ENCODE measurements at places on chromosomes 2 and 18.
A peak's percentile ranks its signal among the peaks of the same experiment; 100 is the strongest.

DNA sequence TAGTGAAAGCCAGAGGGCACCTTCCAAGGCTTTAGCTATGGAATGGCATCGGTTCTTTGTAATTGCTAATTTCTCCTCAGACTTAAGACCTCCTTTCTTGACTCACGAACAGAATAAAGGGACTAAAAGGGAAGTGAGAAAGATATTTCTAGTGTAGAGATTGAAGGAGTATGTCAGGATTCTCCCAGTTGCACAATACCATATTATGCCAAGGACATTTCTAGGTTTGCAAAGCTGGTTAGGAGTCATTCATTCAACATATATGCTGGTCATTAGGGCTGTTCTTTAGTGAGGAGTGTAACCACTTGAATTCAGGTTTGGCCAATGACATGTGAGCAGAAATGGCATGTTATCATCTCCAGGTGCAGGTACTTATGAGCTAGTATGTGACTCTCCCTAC, 7.4 kb downstream of the REEP1 start:
- no peak for DNase-seq

- DNase-seq, result no peak
Observed at GRCh38 chr2:118857677-118858484, 10.4 kb upstream of the EN1 start.

- DNase-seq, result no peak
Observed at GRCh38 chr2:109066917-109067597, 61.9 kb upstream of the SH3RF3 start.

GRCh38 chr18:76619261-76619620, 124.2 kb upstream of the ZNF516 start:
- DNase-seq, result no peak

DNA sequence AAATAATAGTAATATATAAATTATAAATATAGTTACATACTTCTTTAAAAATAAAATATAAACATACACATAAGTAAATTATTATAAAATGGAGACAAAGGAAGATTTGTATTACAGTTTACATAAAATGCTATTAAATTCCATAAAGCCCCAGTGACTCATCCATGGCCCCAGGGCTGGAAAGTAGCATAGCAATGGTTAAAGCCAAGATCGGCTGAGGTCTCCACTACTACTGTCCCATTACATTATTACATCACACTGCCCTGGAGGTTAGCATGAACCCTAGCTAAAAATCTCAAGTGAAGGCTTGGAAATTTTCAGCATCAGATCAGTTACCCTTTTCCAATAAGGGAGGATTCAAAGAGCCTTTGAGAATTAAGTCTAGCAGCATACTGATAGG, 936.2 kb downstream of the DSC3 start:
- DNase-seq, result no peak

DNA sequence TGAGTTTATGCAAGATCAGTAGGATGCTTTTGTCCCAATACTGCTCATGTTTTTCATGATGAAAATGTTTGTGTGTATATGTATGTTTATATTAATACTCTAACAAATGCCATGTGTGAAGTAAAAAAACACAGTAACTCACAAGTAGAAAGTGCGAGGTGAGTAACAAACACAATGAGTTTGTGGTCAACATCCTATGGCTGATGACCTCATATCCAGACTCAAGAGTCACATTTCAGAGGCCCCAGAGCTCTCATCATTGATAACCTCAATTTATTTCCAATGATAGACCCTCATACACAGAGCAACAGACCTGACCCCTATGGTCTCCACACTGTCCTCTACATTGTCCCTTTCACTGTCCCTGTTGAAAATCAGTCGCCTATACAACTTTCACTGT, 34.5 kb downstream of the ZNF519 start:
- DNase-seq, result no peak

DNA sequence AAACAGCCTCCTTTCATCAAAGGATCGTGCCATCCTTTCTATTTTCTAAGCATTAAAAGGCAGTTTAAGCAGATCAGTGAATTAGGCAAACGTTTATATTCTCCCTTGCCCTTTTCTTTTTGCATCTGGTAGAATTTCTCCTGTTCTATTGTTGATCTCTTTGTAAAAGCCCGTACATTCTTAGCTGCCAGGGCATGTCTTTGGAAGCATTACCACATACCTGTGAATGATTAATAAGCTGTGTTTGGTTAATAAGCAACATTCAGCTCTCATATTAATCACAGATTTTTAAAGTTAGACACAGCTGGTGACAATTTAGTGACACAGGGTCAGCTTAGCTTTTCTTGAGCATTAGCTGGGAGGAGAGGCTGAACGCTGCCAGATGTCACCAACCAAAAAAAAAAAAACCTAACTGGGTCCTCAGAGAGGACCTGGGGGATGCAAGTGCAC, 33.8 kb upstream of the CYP1B1 start:
- no peak for DNase-seq

- DNase-seq, result peak; percentile 66
Observed at GRCh38 chr2:213253162-213253561, 31.1 kb upstream of the SPAG16 start.

DNA sequence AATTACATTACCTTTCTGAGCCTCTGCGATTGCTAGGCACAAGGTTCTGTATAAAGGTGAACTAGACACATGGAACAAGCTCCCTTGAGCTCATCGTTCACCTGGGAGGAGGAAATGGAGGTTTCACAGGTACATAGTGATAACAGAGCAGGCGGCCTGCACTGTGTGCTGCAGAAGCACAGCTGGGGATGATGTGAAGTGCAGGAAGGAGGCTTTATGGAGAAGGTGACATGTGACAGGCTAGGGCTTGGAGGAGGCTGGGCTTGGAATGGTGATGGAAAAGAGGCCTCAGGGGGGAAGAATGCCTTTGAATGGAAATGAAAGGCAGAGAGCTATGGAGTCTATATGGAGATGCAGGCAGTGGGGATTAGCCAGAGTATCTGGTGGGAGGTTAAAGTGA, 22.9 kb downstream of the MARCHF4 start:
- no peak for DNase-seq

- DNase-seq, result no peak
Observed at GRCh38 chr18:70126832-70127231, 78.7 kb downstream of the RTTN start.

DNA sequence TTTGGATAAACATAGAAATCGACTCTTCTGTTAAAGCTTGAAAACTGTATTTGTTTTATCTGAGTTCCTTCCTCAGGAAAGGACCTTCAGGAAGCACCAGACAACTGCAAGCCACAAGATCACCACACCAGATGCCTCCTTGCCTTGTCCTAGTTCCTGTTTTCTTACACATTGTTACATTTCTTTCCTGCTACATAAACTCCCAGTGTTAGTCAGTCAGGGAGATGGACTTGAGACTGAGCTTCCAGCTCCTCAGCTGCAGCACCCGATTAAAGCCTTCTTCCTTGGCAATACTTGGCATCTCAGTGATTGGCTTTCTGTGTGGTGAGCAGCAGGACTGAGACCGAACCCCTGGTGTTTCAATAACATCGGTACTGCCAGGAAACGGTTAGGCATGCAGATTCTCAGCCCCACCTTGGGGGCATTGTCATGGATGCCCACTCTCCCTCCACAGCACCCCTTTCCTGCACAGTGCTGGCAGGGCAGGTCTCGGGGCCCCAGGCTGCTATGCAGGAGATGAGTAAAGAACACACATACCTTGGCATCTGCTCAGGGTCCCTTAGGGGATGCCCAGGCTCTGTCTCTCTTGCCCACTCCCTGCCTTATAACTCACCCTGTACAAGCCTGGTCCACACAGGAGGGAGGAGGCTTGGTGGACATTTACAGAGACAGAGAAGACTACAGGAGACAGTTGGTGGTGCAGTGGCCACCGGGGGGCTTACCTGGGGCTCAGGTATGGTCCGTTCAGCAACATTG, 32.6 kb downstream of the ANKMY1 start:
- no peak for DNase-seq

GRCh38 chr2:224608104-224608503, 22.9 kb upstream of the CUL3 start:
- peak; percentile 43 for DNase-seq

DNA sequence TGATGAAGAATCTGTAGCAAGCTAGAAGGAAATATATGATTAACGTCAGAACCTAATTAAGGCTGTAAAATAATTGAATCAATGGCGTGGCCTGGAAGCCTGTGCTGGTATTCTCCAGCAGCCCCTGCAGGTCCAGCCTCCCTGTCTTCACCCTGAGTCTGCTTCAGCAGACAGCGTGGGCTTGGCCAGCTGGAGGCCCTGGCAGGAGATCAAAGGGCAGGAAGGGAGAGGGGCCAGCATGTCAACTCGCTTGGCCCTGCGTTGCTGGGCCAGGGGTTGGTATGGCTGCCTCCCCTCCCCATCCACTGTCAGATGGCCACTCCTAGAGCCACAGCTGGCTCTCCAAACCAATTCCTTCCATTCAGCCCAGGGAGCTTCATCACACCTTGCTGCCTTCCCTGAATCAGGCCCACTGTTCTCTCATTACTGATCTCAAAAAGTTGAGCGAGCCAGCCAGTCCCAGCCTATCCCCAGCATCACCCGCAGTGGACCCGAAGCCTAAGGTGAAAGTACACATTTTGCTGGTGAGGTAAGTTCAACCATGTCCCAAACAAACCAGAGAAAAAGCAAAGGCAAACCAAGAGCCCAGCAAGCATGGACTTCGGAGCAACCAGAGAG, 228.4 kb upstream of the AGAP1 start:
- no peak for DNase-seq

GRCh38 chr2:242011167-242011513, 141.6 kb downstream of the RTP5 start:
- DNase-seq, result no peak

- no peak for DNase-seq
Observed at GRCh38 chr2:39455826-39456225, 18.7 kb upstream of the MAP4K3 start.

DNA sequence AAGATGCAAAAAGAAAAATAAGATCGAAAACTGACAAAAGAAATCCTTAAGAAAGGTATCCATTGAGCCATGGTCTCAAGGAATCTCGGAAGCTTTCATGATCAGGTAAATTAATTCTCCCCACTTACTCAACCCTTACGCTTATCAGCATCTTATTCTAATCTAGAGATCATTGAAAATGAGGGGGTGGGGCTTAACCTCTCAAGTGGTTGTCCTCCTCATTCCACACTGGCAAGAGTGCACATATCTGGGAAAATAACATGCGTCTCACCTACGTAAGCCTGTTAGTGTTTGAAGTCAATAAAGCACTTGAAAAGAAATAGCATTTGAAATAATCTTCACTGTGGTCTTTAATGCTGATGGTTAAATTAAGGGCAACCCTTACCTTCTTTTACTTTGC, 82.5 kb upstream of the NEUROD1 start:
- no peak for DNase-seq

DNA sequence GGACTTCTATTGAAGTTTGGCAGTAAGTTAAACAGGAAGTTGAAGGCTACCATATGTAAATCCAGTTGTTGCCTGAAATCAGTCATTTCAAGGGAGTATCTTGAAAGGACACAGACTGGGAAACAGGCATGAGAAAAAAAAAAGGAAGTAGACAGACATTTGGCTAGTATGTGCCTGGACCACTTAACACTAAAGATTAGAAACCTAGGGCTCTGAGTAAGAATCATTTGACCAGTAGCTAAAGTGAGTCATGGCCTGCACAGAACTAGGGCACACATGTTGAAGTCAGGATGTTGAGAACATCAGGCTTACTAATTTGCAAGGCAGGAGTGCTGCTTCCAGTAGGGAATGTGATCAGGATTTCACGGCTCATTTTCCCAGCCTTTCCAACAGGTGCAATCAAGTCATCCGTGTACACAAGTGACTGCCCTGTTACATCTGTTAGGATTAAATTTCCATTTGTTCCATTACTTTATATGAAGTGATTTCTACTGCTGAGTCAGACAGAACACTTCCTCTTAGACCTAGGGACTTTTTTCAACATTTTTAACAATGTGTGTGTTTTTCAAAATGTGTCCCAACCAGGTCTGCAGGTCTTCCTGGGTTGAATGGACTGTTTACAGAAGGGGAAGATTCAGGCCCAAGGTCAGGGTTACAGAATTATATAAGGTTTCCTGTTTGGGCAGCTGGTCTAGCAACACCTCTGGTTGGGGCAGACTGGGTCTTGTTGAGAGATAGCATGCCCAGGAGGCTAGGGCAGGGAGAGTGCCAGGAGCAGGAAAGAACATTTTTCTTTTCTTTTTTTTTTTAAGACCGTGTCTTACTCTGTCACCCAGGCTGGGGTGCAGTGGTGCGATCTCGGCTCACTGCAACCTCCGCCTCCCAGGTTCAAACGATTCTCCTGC, 145.6 kb downstream of the TGIF1 start:
- peak; percentile 17 for DNase-seq

GRCh38 chr2:19178175-19178574, 180.2 kb downstream of the OSR1 start:
- DNase-seq, result no peak

GRCh38 chr2:24512831-24513230, 21.8 kb downstream of the NCOA1 start:
- no peak for DNase-seq

GRCh38 chr2:55550368-55551102, 31.0 kb downstream of the CFAP36 start:
- peak; percentile 15 for DNase-seq

- DNase-seq, result no peak
Observed at GRCh38 chr2:207148020-207148419, 17.7 kb downstream of the KLF7 start.

GRCh38 chr2:126771501-126772195, 115.7 kb downstream of the GYPC start:
- DNase-seq, result no peak

DNA sequence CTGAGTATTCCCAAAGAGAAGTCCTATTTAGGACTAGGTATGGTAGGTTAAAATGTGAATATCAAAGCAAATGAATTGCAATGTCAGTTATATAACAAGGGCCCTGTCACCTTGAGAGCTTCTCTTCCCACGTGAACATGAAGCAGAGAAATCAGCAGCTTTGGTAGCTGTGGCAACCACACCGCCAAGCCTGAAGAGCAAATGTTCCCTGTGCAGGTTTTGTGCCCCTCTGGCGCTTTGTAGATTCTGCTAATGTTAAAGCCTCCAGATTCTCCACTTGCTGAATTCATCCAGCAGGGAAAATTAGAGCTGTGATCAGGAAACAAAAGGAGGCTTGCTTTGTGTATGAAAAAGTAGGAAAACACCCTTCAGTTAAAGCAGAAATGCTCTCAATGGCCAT, 322.6 kb downstream of the RBM43 start:
- peak; percentile 41 for DNase-seq

- DNase-seq, result no peak
Observed at GRCh38 chr2:173095356-173095755, 19.7 kb downstream of the MAP3K20 start.

GRCh38 chr2:169072163-169072925, 3.0 kb downstream of the DHRS9 start:
- DNase-seq, result no peak

DNA sequence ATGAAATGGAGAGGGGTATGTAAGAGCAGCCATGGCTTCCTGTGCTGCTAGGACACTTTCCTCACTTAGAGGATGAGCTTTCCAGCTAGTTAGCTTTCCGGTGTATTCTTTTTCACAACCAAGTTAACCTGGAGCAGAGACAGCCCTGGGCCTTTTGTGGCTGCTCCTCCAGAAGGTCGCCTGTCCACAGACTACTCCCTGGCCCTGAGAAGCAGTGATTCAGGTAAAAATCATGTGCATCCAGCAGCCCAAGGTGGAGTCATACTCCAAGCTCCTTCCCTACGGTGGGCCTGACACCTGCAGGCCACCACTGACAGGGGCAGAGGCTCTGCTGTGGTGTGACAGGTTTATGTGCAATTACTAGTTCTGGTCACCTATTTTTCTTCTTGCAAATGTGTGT, 187.2 kb downstream of the ANKRD30B start:
- DNase-seq, result no peak
